ENCODE measurements at places on chromosomes 5 and 9. TPM values are rescaled to one million over a fixed set of nuclear protein-coding genes. Genes with fewer than 3 reads are reported as not detected.

SPATA24 gene
- 3.4 TPM for total RNA-seq

- H3K4me1 ChIP-seq = no peaks in the 10 kb centered on the region
- no peak overlapping the region for H3K4me3 ChIP-seq
- no peaks in the 10 kb centered on the region for H3K27me3 ChIP-seq
- no peak for DNase-seq
Measured at GRCh38 chr9:114315723-114316363, 7.1 kb upstream of the ORM1 start.

GABBR2 gene
- not detected for total RNA-seq

GRCh38 chr5:23507278-23507685, at the start of gene PRDM9:
TSS of gene PRDM9 (plus strand) at chr5:23507609. CDS start at chr5:23509034, 1,425 bp downstream.
- no peaks in the 10 kb centered on the region for H3K36me3 ChIP-seq
- no peaks in the 10 kb centered on the region for H3K4me1 ChIP-seq
- H3K4me3 ChIP-seq = no peak within 1 kb of the TSS
- DNase-seq = peak; percentile 16
- H3K27ac ChIP-seq = no peak within 1 kb of the TSS

GRCh38 chr5:176517053-176517661, 20.0 kb downstream of the RNF44 start:
- H3K36me3 ChIP-seq = no peaks in the 10 kb centered on the region
- no peak for DNase-seq
- no peaks in the 10 kb centered on the region for H3K4me1 ChIP-seq
- no peaks in the 10 kb centered on the region for H3K27me3 ChIP-seq
- no peak overlapping the region for H3K27ac ChIP-seq

DNA sequence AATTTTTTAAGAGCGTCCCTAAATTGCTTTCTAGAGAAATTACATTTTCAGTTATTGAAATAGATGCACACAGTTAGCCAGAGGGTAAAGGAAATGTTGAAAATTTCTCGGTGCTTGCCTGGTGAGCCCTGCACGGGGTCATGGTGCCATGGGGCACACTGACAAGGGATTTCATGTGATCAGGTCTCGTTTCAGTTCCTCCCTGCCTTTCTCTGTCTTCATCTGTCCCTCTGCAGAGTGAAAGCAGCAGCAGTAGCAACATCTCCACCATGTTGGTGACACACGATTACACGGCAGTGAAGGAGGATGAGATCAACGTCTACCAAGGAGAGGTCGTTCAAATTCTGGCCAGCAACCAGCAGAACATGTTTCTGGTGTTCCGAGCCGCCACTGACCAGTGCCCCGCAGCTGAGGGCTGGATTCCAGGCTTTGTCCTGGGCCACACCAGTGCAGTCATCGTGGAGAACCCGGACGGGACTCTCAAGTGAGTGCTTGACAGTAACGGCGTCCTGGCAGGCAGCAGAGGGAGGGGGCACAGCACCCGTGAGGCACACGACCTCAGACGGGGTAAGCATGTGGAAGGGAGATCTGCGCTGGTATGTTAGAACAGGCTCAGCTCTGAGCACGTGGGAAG, 89.1 kb upstream of the OTULINL start:
- no peaks in the 10 kb centered on the region for H3K27me3 ChIP-seq
- H3K36me3 ChIP-seq = no peaks in the 10 kb centered on the region
- no peak for DNase-seq
- H3K4me1 ChIP-seq = no peaks in the 10 kb centered on the region
- H3K4me3 ChIP-seq = no peak overlapping the region
- no peak overlapping the region for H3K27ac ChIP-seq

- H3K27me3 ChIP-seq = no peaks in the 10 kb centered on the region
- DNase-seq = no peak
- H3K36me3 ChIP-seq = no peaks in the 10 kb centered on the region
- no peak overlapping the region for H3K27ac ChIP-seq
- H3K4me1 ChIP-seq = no peaks in the 10 kb centered on the region
Measured at GRCh38 chr9:113649054-113649453, 185.5 kb downstream of the RGS3 start.

DNA sequence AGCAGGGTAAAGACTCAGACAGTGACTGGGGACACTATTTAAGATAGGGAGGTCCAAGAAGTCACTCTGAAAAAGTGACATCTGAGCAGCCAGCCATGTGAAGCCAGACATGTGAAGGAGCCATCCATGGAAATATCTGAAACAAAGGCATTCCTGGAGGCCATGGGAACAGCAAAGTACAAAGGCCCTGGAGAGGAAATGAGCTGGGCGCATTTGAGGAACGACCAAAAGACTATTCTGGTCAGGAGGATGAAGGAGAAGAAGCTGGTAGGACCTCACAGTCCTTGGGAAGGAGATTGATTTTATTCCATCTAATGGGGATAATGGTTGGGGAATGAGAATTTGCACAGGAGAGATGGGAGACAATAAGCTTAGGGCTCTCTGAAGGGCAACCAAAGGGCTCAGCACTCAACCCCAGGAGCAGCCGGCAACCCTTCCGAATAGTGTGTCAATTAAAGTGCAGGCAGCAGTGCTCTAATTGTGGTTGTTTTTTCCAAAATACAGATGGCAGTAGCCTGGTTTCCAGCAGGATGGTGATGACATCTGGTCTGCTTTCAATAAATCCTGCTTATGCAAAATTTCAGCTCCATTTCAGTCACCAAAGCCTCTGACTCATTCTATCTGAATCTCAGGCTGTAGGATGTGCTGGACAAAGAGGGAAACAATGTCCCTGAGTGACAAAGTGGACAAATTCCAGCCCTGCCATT, 26.7 kb downstream of the FOXI1 start:
- H3K36me3 ChIP-seq = no peaks in the 10 kb centered on the region
- H3K27me3 ChIP-seq = no peaks in the 10 kb centered on the region
- no peak overlapping the region for H3K4me3 ChIP-seq
- H3K27ac ChIP-seq = no peak overlapping the region
- no peak for DNase-seq

DNA sequence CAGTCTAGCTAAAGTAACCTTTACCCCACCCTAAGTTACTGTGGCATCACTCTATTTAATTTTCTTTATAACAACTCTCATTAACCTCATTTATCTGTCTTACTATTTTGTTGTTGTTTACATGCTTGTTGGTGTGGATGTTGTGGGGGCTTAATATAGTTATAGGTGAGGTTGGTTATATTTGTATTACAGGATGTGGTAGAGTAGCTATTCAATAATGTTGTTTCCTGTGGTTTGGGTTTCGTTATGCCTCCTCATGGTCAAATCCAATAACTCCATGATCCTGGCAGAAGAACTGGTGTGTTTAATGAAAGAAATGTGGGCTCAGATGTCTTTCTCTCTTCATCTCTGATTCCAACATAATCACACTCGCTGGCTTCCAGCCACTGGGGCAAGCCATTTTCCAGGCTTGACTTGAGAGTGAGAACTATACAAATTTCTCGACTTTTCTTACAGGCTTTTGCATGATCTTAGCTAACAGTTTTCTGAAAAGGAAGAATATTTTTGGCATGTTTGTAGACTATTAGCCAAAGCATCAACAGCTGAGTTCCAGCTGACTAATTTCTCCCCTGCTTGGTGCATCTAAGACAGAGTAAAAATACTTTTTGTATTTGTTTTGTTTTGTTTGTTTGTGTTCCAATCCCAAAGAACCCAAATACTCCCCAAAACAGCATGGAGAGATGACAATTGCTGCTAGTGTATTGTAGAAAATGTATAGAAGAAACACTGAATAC, 303.7 kb upstream of the PAPPA start:
- DNase-seq = no peak
- no peaks in the 10 kb centered on the region for H3K4me1 ChIP-seq

- no peaks in the 10 kb centered on the region for H3K27me3 ChIP-seq
- H3K36me3 ChIP-seq = no peaks in the 10 kb centered on the region
- no peaks in the 10 kb centered on the region for H3K4me1 ChIP-seq
Measured at GRCh38 chr5:66519626-66520025, 76.6 kb upstream of the MAST4 start.

- no peaks in the 10 kb centered on the region for H3K36me3 ChIP-seq
- H3K27me3 ChIP-seq = no peaks in the 10 kb centered on the region
- no peak for DNase-seq
- H3K4me1 ChIP-seq = no peaks in the 10 kb centered on the region
- H3K4me3 ChIP-seq = no peak overlapping the region
Measured at GRCh38 chr5:119019949-119020348, 31.6 kb upstream of the DTWD2 start.

DNA sequence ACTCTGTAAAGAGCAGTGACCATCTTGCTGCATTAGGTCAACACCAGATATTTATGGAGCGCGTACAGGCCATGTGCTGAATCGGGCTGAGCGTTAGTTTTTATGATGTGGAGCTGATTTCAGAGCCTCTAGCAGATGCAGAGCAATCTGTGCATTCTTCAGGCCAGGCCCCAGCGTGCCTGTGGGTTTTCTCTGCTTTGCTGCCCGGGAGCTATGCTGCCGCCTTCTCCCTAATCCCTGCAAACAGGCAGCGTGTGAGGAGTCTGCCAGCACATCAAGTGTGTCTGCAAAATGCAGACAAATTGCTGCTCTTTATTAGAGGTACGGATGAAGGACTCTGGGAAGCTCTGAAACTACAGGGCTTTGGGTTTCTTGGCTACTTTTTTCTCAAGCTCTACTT, 170.0 kb downstream of the NTRK2 start:
- no peaks in the 10 kb centered on the region for H3K36me3 ChIP-seq
- no peak for DNase-seq
- no peak overlapping the region for H3K27ac ChIP-seq
- no peaks in the 10 kb centered on the region for H3K27me3 ChIP-seq
- no peak overlapping the region for H3K4me3 ChIP-seq
- H3K4me1 ChIP-seq = no peaks in the 10 kb centered on the region

DNA sequence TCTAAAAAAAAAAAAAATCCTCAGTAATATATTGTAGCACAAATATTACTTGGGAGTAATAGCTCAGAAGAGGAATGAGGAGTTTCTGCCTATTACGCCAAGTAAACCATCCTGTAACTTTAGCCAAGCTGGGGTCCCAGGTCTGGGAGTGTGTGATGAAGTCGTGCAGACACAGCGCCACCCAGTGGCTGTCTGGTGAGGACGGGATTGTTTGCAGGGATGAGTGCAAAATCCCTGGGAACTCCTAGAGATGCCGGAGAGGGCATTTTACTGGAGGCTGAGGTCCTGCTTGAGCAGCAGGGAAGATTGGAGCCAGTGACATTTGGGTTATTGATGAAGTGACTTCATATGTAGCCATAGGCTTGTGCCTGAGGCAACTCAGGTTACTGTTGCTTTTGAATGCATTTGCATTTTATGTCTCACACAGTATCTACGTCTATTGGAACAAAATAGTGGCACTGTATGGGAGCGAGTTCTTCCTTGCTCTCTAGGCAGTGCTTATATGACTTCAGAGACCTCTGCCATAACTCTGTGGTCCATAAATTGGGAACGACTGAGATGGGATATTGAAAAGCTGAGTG, 72.8 kb downstream of the PSAT1 start:
- H3K27ac ChIP-seq = no peak overlapping the region
- no peaks in the 10 kb centered on the region for H3K27me3 ChIP-seq
- no peak overlapping the region for H3K4me3 ChIP-seq
- peak; percentile 16 for DNase-seq
- no peaks in the 10 kb centered on the region for H3K36me3 ChIP-seq
- H3K4me1 ChIP-seq = no peaks in the 10 kb centered on the region

- H3K27ac ChIP-seq = no peak overlapping the region
- no peaks in the 10 kb centered on the region for H3K36me3 ChIP-seq
- H3K27me3 ChIP-seq = no peaks in the 10 kb centered on the region
- no peak for DNase-seq
Measured at GRCh38 chr5:32933692-32934091, 222.6 kb downstream of the NPR3 start.

- peaks cover 3% of the 10 kb centered on the region for H3K27me3 ChIP-seq
- H3K27ac ChIP-seq = no peak overlapping the region
- no peak overlapping the region for H3K4me3 ChIP-seq
- no peak for DNase-seq
- H3K36me3 ChIP-seq = no peaks in the 10 kb centered on the region
Measured at GRCh38 chr5:53895091-53895683, 334.7 kb downstream of the NDUFS4 start.

DNA sequence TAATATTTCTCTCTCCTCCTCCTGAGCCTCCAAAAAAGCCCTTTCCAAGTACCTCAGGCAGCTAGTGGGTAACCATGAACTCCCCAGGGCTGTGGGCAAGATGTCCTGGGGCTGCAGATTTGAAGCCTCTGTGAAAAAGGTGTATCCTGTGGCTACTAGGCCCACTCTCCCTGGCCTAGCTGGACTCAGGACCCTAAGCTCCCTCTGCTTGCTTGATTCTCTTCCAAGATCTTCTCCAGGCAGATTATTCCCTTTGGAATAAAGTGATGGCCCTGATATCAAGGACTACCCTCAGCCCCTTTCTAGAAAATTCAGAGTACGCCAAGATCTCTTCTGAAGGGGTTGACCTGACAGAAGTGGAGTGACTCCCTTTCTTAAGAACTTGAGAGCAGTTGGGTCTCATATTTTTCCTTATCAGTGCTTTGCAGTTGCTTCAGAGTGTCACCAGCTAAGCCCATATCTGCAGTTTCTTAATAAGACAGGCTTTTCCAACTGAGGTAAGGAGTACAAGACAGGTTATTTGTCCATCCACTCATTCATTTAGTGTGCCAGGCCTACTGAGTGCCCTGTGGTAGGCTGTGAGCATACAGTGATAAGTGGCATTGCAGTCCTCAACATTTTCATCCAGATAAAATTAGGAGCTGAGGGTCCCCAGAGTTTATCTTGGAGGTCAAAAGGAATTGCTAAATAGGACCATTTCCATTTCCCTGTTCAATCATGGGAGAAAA, 42.5 kb downstream of the CYSTM1 start:
- H3K27ac ChIP-seq = no peak overlapping the region
- no peak for DNase-seq
- H3K4me3 ChIP-seq = no peak overlapping the region
- H3K4me1 ChIP-seq = peaks cover 4% of the 10 kb centered on the region

- no peak overlapping the region for H3K4me3 ChIP-seq
- peak overlapping the region; percentile 26 for H3K27ac ChIP-seq
- DNase-seq = no peak
- H3K27me3 ChIP-seq = no peaks in the 10 kb centered on the region
- H3K4me1 ChIP-seq = no peaks in the 10 kb centered on the region
- H3K36me3 ChIP-seq = no peaks in the 10 kb centered on the region
Measured at GRCh38 chr5:97478483-97478882, 295.4 kb upstream of the RIOK2 start.

DNA sequence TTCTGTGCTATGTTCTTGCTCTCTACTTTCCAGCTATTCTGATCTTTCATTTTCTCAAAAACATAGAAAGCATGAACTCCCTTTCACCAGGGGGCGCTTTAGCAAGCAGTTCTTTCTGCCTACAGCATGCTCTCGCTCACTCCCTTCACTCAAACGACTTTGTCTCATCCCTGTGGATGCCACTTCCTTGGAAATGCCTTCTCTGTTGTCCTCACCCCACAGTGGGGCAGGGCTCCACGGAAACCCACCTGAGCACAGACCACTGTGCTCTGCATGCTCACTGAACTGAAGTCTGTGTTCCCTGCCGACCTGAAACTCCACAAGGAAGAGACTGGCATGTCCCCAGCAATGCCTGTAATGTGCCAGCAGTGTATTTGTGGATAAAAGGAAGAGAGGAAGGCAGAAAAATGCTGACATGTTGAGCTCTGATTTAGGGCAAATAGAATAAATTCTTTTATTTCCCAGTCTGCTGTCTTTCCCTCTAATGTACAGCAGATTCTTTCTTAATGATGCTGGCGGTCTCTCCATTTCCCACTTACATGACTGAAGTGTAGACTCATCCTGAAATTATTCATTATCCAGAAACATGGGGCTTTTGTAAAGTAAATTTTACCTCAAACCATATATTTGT, 4.9 kb upstream of the ROR2 start:
- no peaks in the 10 kb centered on the region for H3K27me3 ChIP-seq
- DNase-seq = peak; percentile 69
- no peak overlapping the region for H3K27ac ChIP-seq

All from uterus (tissue), 4 donors.